ENCODE measurements at places on chromosomes 7 and 10.

GRCh38 chr10:122495406-122496340 is 34.3 kb downstream of the HTRA1 start:
- peak; percentile 64 for DNase-seq

- DNase-seq, result no peak
Measured at GRCh38 chr10:127215866-127216265, 19.5 kb upstream of the INSYN2A start.

- DNase-seq, result no peak
Measured at GRCh38 chr7:55457801-55458200, 92.7 kb downstream of the LANCL2 start.

DNA sequence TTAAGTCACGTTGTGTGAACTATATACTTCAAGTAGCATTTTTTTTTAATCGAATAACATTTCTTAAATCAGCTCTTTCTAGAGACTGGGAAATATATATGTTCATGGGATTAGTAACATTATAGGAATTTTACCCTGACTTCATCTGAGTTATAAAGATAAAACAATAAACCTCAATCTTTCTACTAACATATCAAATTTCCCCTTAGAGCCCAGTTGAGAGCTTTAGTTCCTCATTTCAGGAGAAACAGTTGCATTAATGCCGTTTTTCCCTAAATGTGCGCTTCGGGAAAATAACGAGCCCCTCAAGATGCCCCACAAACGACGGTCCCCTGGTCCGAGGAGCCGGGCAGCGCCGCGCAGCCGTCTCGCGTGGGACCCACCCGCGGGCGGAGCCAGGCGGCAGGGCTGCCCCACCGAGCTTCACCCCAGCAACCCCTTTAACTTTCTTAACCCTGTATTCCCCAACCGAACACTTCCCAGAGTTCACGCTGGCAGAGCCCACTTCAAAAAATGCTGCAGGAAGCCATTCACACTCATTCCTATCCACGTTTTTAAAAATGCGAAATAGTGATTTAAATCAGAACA is 152.5 kb upstream of the YAE1 start:
- no peak for DNase-seq

DNA sequence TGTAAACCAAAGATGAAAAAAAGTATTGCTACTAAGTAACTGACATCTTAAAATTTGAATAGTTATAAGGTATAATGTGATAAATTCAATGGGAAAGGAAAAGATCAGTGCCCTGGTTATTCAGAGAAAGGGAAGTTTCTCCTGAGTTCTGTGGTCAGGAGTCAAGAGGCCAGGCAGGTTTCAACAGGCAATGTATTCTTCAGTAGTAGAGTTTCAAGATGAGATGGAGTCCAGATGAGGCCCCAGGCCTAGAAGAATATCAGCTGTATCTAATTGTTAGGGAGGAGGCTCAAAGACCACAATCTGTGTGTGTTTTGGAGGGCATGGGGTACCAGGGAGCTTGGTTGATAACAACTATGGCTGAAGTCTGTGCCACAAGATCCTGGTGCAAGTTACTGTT is 101.4 kb upstream of the DLX6 start:
- no peak for DNase-seq

- no peak for DNase-seq
Measured at GRCh38 chr7:122584676-122585251, 114.2 kb downstream of the RNF133 start.

GRCh38 chr10:24889639-24890038 is 62.8 kb downstream of the PRTFDC1 start:
- DNase-seq, result no peak

DNA sequence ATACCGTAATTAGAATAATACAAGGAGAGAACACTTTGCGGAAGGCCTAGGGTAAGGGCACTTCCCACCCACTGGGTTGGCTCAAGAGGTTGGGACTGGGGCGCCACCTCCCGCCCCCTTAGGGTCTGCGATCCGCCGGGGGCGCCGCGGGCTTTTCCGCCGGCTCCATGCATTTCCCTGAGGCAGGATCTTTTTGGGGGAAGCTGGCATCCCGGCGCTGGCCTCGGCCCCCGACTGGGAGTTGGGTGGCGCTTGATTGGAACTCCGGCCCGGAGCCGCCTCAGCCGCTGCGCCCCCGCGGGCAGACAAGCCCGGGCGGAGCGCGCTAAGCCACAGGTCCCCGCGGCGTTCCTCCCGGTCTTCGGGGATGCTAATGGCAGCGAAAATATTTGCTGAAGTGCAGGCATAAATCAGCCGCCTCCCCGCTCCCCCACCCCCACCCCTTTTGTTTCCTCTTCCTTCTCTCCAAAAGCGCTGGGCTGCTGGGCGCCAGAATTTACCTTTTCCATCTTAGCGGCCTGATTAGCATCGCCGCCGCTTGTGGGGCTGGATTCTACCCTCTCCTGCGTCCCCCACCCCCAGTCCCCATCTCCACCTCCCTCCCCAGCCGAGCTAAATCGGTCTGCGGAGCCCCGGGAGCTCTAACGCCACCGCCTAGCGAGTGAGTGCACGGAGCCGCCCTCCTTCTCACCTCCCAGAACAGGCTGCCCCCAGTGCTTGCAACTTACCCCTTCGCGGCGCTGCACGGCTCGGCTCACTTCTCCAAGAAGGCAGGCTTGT is 5.1 kb downstream of the UNC5B start:
- no peak for DNase-seq

DNA sequence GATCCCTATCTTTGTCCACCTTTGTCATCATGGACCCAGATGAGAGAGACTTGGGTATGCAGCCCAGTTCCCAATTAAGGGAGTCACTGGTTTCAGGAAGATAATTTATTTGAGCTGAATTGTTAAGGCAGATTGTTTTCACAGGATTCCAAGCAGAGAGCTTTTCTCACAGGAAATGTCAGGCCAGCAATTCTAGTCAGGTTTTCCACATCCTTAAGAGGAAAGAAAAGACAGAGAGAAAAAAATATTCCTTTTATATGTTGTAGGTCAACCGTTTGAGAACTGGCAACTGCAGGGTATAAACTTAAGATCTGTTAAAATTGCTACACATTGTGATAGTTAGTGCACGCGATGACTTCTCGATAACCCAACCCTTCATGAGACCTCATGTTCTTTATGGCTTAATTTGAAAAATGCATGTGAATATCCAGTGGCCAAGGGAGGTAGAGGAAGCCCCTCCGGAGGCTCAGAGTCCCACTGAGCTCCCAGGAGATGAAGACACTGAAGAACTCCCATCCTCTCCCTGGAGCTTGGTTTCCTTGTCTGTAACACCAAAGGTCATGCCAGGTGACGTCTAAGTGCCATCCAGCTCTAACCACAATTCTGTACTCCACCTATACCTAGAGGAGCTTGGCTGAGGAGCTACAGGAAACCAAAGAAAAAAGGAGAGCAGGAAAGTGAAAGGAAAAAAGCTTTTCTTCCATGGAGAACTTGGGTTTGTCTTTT is 45.6 kb downstream of the MINDY4 start:
- DNase-seq, result no peak

DNA sequence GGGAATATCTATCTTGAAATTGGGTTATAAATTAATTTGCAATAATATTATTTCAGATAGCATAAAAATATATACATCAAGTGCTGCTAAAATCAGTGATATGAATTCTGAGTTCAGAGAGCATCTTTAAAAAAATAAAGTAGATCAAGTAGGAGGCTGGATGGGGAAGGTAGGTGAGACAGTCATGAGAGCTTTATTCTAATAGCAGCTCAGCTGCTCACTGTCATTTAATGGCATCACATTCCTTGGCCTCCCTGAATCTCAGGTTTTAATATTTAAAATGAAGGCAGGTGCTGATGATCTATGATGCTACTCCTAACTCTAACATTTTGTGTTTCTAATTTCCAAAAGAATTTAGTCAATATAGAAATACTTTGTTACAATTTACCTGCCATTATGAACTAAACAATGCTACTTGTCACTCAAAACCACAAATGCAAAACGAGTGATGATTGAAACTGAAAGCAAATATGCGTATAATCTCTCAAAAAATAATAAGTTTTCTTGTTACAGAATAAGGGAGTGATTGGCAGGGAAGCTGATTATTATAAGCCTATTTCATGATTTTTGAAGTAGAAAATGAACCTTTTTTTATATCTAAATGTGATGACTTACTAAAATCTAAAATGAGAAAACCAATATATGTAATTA is 147.6 kb upstream of the CSTF2T start:
- no peak for DNase-seq

GRCh38 chr7:54253036-54253373 is 289.2 kb upstream of the VSTM2A start:
- DNase-seq, result no peak

Data from astrocyte of the cerebellum (primary cell).